ENCODE measurements at places on chromosomes 2 and 18.

DNA sequence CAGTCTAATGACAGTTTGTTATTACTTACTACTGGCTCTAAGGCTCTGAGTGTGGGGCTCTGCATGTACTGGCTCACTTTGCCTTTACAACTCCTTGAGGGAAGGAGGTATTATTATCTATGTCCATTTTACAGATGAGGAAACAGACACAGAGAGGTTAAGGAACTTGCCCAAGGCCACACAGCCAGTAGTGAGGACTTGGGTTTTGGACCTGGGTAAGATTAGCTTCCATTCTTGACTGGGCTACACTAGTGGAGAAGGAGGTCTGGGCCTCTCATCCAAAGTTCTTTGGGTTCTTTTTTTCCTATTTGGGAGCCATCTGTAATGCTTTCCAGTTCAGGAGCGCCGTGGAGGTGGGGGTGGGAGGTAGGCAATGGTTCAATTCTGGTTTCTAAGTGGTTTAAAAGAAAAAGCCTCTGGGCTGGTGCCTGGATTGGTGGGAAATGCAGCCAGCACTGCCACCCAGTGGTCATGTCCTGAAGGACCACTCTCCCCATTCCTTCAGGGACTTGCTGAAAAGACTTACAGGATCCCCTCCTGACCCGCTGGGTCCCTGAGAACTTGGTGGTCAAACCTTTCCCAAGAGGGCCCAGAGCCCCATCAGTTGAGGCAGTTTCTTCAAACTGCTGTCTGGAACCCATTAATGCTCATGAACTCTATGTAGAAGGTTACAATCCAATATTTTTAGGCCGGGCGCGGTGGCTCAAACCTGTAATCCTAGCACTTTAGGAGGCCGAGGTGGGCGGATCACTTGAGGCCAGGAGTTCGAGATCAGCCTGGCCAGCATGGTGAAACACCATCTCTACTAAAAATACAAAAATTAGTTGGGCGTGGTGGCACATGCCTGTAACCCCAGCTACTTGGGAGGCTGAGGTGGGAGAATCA, 38.6 kb upstream of the NOTO start:
- no peak overlapping the region for H3K27ac ChIP-seq
- H3K4me3 ChIP-seq = no peak overlapping the region
- DNase-seq = peak; percentile 51

DNA sequence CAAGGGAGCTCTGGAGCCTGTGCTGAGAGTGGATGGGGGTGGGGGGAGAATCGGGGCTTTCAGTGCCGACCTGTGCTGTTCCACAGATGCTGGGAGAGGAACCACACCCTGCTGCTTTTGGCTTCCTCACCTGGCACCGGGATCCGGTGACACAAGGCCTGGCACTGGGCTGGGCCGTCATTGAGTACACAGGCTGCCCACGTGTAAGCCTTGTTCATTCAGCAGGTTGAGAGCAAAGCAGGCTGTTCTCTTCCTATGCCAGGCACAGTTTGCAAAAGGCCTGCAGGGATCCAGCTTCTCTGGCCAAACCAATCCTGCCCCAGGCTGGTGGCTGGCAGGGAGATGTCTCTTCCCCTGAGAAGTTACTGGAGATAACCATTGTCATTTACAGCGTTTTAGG, 17.1 kb downstream of the TRIB2 start:
- H3K4me3 ChIP-seq = no peak overlapping the region
- H3K36me3 ChIP-seq = no peaks in the 10 kb centered on the region
- H3K27me3 ChIP-seq = no peaks in the 10 kb centered on the region
- peak overlapping the region; percentile 18 for H3K27ac ChIP-seq

- no peak for DNase-seq
- H3K27me3 ChIP-seq = no peaks in the 10 kb centered on the region
- no peaks in the 10 kb centered on the region for H3K4me1 ChIP-seq
- H3K27ac ChIP-seq = no peak overlapping the region
- H3K36me3 ChIP-seq = no peaks in the 10 kb centered on the region
Measured at GRCh38 chr2:132252191-132252893, 90.6 kb upstream of the ANKRD30BL start.

DNA sequence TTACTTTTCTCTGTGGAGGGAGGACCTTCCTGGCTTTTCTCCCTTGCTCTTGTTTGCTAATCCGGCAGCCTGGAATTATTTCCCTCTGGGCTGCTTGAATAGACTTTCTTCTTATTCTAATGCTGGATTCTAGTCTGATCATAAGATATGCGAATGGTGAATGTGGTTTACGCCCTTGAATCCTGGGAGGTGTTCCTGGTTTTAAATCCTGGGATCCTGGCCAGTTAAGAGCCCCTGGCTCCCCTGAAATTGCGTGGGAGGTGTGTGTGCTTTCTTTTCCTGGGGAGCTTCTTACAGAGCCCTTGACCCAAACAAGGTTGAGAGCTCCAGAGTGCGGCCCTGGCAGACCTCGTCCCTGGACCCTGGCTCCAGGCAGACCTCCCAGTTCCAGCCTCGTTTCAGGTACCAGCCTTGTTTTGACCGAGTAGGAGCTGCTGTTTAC, 2.8 kb downstream of the SH3BP4 start:
- H3K27me3 ChIP-seq = no peaks in the 10 kb centered on the region
- no peaks in the 10 kb centered on the region for H3K36me3 ChIP-seq
- H3K4me1 ChIP-seq = no peaks in the 10 kb centered on the region
- H3K27ac ChIP-seq = no peak overlapping the region

- no peak overlapping the region for H3K27ac ChIP-seq
- H3K27me3 ChIP-seq = no peaks in the 10 kb centered on the region
- no peaks in the 10 kb centered on the region for H3K4me1 ChIP-seq
- H3K36me3 ChIP-seq = no peaks in the 10 kb centered on the region
- no peak overlapping the region for H3K4me3 ChIP-seq
Measured at GRCh38 chr2:871926-872680, 78.5 kb upstream of the SNTG2 start.

- no peaks in the 10 kb centered on the region for H3K36me3 ChIP-seq
- H3K4me1 ChIP-seq = no peaks in the 10 kb centered on the region
- H3K27me3 ChIP-seq = no peaks in the 10 kb centered on the region
- DNase-seq = no peak
- H3K27ac ChIP-seq = no peak within 1 kb of the TSS
Measured at GRCh38 chr18:79797518-79798345, at the start of gene KCNG2. TSS of gene KCNG2 (plus strand) at chr18:79797938. CDS start at chr18:79863668, 65,730 bp downstream.

GRCh38 chr18:45634454-45634853, 19.2 kb downstream of the SLC14A2 start:
- no peak overlapping the region for H3K27ac ChIP-seq
- no peaks in the 10 kb centered on the region for H3K36me3 ChIP-seq
- no peaks in the 10 kb centered on the region for H3K4me1 ChIP-seq

GRCh38 chr2:202122163-202122540, 49.1 kb downstream of the KIAA2012 start:
- H3K36me3 ChIP-seq = no peaks in the 10 kb centered on the region
- DNase-seq = no peak
- no peak overlapping the region for H3K27ac ChIP-seq
- H3K27me3 ChIP-seq = no peaks in the 10 kb centered on the region
- no peaks in the 10 kb centered on the region for H3K4me1 ChIP-seq

GRCh38 chr2:188577231-188577630, 285.6 kb downstream of the GULP1 start:
- no peak overlapping the region for H3K27ac ChIP-seq
- H3K27me3 ChIP-seq = no peaks in the 10 kb centered on the region
- DNase-seq = no peak
- no peaks in the 10 kb centered on the region for H3K36me3 ChIP-seq

- DNase-seq = no peak
- peaks cover 20% of the 10 kb centered on the region for H3K4me1 ChIP-seq
Measured at GRCh38 chr2:27661371-27661770, 2.0 kb downstream of the SUPT7L start.

GRCh38 chr18:46398625-46399024, 258.4 kb downstream of the LOXHD1 start:
- DNase-seq = no peak
- no peak overlapping the region for H3K27ac ChIP-seq
- no peaks in the 10 kb centered on the region for H3K4me1 ChIP-seq
- H3K36me3 ChIP-seq = no peaks in the 10 kb centered on the region
- H3K4me3 ChIP-seq = no peak overlapping the region

GRCh38 chr2:107012714-107013306, 126.8 kb upstream of the ST6GAL2 start:
- DNase-seq = no peak
- no peak overlapping the region for H3K4me3 ChIP-seq
- H3K27me3 ChIP-seq = no peaks in the 10 kb centered on the region

GRCh38 chr2:27084297-27085061, 2.1 kb upstream of the KHK start:
- H3K36me3 ChIP-seq = no peaks in the 10 kb centered on the region
- no peak overlapping the region for H3K27ac ChIP-seq
- no peak for DNase-seq
- H3K27me3 ChIP-seq = no peaks in the 10 kb centered on the region
- H3K4me1 ChIP-seq = peaks cover 22% of the 10 kb centered on the region

DNA sequence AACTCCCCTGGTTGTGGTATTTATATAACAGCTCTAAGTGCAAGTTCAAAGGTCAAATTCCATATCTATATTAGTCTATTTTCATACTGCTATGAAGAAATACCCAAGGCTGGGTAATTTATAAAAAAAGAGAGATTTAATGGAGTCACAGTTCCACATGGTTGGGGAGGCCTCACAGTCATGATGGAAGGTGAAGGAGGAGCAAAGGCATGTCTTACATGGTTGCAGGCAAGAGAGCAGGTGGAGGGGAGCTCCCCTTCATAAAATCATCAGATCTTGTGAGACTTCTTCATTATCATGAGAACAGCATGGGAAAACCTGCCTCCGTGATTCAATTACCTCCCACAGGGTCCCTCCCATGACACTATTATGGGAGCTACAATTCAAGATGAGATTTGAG, 179.6 kb upstream of the FBXO11 start:
- no peaks in the 10 kb centered on the region for H3K4me1 ChIP-seq
- no peaks in the 10 kb centered on the region for H3K36me3 ChIP-seq
- no peak overlapping the region for H3K4me3 ChIP-seq
- no peak overlapping the region for H3K27ac ChIP-seq
- no peak for DNase-seq

GRCh38 chr18:5600378-5601071, 56.7 kb upstream of the EPB41L3 start:
- no peaks in the 10 kb centered on the region for H3K27me3 ChIP-seq
- H3K4me3 ChIP-seq = no peak overlapping the region
- DNase-seq = no peak
- no peak overlapping the region for H3K27ac ChIP-seq
- no peaks in the 10 kb centered on the region for H3K36me3 ChIP-seq

DNA sequence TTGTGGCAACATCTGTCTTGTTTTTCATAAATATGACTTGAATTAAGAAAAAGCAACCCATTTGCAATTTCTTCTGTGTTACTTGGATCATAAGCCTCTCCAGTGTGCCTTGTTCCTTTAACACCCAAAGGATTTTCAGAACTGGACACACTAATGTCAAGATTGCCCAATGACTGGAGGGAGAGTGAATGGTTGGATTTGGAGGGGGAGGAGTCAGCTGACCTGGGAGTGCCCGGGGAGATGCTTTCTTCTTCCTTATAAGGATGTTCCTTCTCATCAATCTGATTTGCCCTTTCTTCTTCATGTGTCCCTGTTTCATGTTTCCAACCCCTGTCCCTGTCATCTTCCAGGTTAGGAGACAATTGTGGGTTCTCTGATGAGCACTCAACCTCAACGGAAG, 48.8 kb downstream of the ALPK2 start:
- no peak overlapping the region for H3K27ac ChIP-seq
- H3K36me3 ChIP-seq = no peaks in the 10 kb centered on the region
- DNase-seq = no peak
- no peaks in the 10 kb centered on the region for H3K27me3 ChIP-seq

DNA sequence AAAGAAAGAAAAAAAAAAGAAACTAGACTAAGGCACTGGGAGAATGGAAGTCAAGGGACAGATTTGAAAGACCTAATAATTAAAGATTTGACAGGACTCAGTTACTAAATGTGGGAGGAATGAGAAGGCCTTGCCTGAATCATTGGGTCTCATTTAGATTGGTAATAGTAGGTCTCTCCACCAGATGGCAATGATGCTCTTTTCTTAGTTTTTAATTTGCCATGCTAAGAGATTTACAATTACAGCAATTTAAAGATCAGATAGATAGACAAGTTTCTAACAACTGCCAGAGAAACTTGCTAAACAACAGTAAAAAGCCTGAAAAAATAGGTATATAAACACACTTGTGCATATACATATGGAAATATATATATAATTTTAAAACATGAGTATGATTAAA, 153.0 kb downstream of the TMEM247 start:
- H3K36me3 ChIP-seq = peaks cover 4% of the 10 kb centered on the region
- no peak overlapping the region for H3K4me3 ChIP-seq
- H3K27me3 ChIP-seq = no peaks in the 10 kb centered on the region
- DNase-seq = peak; percentile 23

DNA sequence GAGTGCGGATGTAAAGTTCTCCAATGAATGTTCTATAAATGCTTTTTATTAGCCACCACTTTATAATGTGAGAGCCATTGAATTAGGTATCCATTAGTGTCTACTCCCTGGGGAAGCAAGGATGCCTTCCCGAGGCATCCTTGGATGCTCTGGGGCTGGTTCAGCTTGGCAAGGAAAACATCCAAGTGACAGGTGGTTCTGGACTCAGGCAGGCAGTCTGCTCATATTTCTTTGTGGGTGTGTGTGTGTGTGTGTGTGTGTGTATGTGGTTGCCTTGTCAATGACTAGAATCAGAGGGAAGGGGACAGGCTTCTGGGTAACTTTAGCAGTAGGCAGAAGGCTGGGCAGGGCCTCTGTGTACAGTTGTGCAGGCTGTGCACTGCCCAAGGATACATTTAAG, 149.2 kb downstream of the TSN start:
- H3K4me3 ChIP-seq = no peak overlapping the region
- no peaks in the 10 kb centered on the region for H3K4me1 ChIP-seq
- no peaks in the 10 kb centered on the region for H3K27me3 ChIP-seq
- DNase-seq = no peak

All from naive thymus-derived CD4-positive, alpha-beta T cell (primary cell).